ENCODE measurements at places on chromosomes 11 and 22. TPM values are rescaled to one million over a fixed set of nuclear protein-coding genes. Genes with fewer than 3 reads are reported as not detected.

SCGB2A2 gene
- total RNA-seq: not detected

- peak overlapping the region; percentile 95 for H3K27ac ChIP-seq
- H3K4me1 ChIP-seq: peaks cover 29% of the 10 kb centered on the region
- no peaks in the 10 kb centered on the region for H3K27me3 ChIP-seq
Observed at GRCh38 chr22:31160328-31160978, 471 bp downstream of the RNF185 start.

DNA sequence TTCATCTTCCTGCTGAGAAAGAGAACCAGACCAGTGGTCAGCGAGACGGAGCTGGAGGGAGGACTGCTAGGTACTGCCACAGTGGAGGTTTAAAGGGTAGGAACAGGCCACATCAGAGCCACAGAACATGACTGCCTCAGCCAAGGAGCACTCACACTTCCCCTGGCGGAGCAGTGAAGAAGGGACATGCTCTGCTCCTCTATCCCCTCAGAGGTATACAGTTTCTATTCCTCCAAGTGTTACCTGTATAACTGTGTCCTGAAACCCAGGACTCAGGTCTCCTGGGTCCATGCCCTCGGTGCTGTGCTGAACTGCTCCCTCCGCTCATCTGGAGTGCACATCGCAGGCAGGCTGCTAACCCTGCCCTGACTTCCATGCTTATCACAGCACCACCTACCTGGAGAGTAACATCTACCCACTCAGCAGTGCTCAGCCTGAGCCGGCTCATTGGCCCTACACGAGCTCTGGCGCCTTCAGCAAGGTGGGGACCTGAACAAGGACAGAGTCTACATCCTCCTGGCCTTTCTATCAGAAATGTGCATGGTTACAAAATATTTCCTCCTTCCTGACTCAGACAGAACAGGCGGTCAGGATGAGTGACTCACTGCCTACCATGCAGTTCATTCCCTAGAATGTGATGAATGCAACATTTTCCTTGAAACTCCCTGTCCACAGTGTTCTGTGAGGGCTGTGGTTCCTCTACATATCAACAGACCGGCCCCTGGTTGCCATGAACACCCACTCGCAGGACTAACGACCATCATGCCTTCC lies 52.9 kb downstream of the C11orf58 start:
- H3K27ac ChIP-seq: peak overlapping the region; percentile 6
- H3K36me3 ChIP-seq: no peaks in the 10 kb centered on the region
- peaks cover 15% of the 10 kb centered on the region for H3K4me1 ChIP-seq
- no peaks in the 10 kb centered on the region for H3K27me3 ChIP-seq
- H3K4me3 ChIP-seq: no peak overlapping the region

- no peak overlapping the region for H3K4me3 ChIP-seq
- peaks cover 12% of the 10 kb centered on the region for H3K4me1 ChIP-seq
- H3K27ac ChIP-seq: no peak overlapping the region
- DNase-seq: no peak
- no peaks in the 10 kb centered on the region for H3K36me3 ChIP-seq
Observed at GRCh38 chr11:22197139-22198005, 4.5 kb downstream of the ANO5 start.

DNA sequence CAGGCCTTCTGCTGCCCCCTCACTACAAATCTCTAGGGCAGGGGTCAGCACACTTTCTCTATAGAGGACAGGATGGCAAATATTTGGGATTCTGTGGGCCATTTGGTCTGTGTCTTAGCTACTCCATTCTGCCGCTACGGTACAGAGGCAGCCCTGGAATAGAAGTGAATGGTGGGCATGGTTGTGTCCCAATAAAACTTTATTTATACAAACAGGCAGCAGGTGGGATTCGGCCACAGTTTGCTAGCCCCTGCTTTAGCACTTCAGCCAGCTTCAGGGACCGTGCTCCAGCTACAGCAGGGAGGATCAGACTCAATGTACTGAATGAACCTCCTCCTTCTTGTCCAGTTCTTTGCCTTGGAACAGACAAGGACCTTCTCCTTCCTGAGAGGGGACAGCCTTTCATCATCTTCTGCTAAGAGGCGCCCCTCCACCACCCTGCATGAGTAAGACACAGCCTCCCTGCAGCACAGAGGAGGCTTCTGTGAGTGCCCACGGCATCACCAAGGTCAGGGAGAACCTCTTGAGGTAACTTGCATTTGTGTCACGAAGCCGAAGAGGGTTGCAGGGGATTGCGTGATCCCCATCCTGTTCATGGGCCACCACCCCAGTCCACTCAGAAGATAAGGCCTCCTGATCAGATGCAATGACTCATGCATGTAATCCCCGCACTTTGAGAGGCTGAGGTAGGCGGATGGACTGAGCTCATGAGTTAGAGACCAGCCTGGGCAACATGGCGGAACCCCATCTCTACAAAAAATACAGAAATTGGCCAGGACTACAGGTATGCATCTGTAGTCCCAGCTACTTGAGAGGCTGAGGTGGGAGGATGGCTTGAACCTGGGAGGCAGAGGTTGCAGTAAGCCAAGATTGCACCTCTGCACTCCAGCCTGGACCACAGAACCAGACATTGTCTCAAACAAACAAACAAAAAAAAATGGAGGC lies 4.6 kb downstream of the C11orf24 start:
- peaks cover 21% of the 10 kb centered on the region for H3K4me1 ChIP-seq
- no peaks in the 10 kb centered on the region for H3K27me3 ChIP-seq
- no peak for DNase-seq
- H3K36me3 ChIP-seq: peaks cover 23% of the 10 kb centered on the region

CD3G gene
- 141 TPM for total RNA-seq

SAA4 gene
- not detected for total RNA-seq

- DNase-seq: no peak
- H3K27me3 ChIP-seq: no peaks in the 10 kb centered on the region
- no peaks in the 10 kb centered on the region for H3K4me1 ChIP-seq
- H3K36me3 ChIP-seq: no peaks in the 10 kb centered on the region
Observed at GRCh38 chr11:17774232-17775034, 39.9 kb downstream of the KCNC1 start.

Measured in activated CD4-positive, alpha-beta T cell treated with anti-CD3 and anti-CD28 coated beads for 36 hours (primary cell).